Effector CD8-positive, alpha-beta T cell (primary cell): ENCODE measurements at places on chromosomes 2 and 18.

DNA sequence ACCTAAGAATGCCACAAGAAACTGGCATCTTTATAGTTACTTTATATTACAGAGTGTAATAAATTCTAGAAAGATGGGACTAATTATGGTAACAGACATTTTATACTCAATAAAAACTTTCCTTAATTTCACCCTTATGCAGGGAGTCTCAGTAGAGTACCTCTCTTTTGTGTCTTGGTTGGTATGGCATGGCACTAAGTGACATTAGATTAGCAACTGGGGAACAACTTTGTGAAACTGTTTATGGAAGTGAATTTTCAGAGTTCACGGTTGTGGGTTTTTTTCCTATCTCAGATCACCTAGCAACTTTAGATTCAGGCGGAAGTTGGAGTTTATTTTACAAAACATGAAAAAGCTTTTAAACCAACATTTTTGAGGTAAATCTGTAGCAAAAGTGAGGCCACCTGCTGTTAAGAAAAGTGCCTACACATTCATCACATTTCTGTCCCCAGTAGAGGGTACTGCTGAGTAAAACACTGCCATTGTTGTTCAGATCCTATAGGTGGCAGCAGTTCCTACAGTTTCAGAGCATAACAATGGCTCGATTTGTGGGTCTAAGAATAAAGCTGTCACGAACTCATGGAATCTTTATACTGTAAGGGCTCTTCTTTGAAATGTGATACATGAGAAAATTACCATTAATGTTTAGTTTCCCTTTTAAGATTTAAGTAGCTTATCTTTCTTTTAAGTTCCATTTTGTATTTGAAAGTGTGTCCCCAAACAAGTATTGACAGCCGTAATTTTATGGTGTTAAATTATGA is 117.6 kb downstream of the CAMKMT start:
- DNase-seq = no peak

- no peak for DNase-seq
These were observed 96.4 kb downstream of the USP40 start for GRCh38 chr2:233470011-233470687.

GRCh38 chr2:202031246-202031951 is 2.3 kb upstream of the FZD7 start:
- no peak for DNase-seq

DNA sequence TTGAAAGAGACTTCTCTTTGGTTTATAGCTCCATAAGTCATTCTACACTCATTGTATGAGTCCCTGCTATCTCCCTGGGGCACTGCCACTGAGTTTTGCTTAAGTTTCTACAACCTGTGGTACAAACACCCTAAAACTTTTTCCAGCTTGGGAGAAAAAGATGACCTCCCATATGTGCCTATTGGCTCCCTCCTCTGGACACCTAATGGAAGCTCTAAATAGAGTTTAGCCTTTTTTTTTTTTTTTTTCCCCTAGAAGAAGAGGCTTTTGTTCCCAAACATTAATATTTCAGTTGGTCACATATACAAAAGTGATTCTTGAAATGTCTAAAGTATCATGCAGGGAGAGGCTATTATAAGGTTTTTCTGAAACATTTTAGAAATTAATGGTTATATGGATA is 547.2 kb upstream of the TMEFF2 start:
- DNase-seq = no peak

DNA sequence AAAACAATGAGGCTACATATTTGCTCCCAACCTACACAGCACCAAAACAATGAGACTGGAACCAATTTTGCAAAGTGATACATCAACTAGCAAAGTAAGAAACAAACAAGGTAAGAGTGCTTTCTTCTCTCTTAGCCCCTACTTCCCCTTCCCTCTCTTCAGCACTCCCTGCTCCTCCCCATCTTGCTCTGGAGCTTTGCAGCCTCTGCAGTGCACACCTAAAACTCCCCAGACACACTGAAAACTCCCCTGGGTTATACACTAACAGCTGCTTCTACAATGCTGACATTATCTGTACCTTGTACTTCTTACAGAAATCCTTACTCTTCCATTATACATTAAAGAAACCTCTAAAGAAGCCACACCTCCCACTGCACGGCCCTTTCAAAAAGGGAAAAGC is 93.7 kb downstream of the RBMS1 start:
- DNase-seq = no peak

DNA sequence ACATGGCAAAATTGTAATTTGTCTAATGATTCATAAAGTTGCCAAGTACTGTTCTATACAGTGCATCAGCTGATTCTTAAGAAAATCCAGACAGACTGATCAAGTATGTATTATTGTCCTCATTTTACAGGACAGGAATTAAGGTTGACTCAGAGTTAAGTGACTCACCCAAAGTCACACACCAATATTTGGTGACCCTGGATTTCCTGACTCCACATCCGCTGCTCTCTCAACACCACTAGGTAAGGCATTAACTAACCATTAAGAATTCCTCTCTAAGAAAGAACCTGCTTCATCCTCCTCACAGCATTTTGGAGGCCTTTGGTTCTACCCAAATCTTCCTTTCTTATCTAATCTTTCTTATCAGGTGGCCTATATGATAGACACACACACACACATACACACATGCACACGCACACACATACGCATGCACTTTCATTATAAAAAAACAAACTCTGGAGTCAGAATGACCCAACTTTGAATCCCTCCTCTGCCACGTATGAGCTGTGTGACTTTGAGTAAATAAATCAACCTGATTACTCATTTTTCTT is 150.8 kb downstream of the ANKRD44 start:
- DNase-seq = no peak

DNA sequence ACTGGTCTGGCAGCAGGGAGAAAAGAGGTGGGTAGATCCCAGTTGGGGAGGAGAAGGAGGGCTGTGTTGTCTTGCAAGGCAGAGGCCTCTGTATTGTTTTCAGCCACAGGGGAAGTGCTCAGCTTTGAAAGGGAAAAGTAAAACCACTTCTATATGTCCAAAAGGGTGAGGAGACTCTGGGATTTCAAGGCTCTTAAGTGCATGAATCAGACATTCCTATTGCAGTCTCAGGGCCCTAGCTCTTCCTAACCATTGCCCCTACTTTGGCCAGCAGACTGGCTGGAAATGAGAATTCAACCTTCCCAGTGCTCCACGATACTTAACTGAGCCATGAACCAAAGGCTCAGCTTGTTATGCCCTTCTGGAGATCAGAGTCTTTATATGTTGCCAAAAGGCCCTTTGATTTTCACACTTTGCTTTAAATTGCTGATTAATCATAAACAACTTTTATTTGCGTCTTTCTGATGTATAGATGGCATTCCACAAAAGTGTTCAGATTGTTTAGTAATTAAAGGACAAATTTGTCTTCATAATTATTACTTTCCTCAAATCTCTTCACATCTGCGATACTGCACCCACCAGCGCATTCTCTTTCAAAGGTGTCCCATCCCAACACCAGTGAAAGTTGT is 313.8 kb upstream of the MMADHC start:
- DNase-seq = no peak

DNA sequence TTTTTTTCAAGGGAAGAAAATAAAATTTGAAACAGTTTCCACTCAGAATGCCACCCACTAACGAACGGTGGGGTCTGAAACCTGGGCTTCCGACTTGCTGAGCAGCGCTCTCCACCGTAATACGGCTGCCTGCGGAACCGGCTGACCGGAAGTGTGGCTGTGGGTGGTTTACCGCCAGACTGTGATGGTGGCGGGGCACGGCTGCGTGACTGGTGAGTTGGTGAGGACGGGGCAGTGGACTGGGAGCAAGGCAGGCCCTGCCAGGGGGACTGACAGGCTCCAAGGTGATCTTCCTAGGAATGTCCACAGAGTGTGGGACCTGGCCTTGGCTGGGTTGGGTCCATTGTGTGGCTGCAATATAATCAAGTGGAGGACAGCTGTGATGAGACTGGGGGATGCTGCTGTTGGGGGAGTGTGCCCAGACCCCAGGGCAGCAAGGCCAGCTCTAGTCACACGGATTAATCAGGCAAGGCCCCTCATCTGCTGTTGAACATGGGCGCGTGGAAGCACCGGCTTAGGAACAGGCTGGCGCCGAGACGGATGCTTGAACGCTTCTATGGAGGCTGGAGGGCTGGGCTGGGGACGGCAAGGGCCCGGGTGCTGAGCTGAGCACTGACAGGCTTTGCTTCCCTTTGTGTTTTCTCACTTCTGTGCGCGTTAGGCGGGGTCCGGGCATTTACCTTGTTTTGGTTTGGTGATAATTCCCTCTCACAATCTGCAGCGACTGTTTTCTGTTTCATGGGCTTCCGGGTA is 357.7 kb upstream of the SPRED2 start:
- DNase-seq = no peak

DNA sequence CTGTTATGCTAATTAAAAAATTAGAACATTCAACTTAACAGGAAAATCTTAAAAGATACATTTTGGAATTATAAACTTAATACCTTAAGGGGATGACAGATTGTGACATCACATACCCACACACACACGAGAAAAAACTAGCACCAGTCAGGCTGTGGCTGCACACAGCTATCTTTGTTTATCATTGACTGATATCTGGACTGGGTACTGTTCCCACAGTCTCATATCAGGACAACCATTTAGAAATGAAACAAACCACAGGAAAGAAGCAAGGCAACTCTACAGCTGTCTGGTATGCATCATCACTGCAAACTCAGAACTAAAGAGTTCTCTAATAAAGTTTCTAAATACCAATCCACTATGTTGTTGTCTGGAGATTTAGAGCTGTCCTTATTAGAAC is 210.9 kb upstream of the SMAD7 start:
- DNase-seq = no peak

- DNase-seq = no peak
These were observed 21.4 kb downstream of the MGAT5 start for GRCh38 chr2:134275058-134275862.

GRCh38 chr2:167832868-167833287 is 414.5 kb downstream of the STK39 start:
- DNase-seq = no peak

- no peak for DNase-seq
These were observed 91.5 kb upstream of the CD226 start for GRCh38 chr18:70039186-70039585.

- no peak for DNase-seq
These were observed 9.6 kb upstream of the THNSL2 start for GRCh38 chr2:88160517-88160916.

DNA sequence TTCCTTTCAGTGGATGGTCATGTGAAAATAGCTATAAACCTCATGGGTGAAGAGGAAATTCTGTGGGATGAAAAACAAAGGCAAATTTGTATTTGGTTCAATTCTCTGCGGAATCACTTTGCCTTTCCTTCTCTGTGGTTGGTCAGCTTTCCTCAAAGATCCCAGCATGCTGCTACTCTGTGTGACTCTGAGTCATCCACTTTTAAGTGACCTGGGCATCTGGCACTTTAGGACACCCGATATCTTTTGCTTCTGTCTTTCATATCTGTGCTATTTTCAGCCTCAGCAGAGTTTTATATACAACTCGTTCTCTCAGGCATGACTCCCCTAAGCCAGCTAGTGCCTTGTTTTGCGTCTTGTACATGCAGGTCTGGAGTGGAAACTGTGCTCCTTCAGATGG is 217.0 kb upstream of the PIEZO2 start:
- DNase-seq = no peak

DNA sequence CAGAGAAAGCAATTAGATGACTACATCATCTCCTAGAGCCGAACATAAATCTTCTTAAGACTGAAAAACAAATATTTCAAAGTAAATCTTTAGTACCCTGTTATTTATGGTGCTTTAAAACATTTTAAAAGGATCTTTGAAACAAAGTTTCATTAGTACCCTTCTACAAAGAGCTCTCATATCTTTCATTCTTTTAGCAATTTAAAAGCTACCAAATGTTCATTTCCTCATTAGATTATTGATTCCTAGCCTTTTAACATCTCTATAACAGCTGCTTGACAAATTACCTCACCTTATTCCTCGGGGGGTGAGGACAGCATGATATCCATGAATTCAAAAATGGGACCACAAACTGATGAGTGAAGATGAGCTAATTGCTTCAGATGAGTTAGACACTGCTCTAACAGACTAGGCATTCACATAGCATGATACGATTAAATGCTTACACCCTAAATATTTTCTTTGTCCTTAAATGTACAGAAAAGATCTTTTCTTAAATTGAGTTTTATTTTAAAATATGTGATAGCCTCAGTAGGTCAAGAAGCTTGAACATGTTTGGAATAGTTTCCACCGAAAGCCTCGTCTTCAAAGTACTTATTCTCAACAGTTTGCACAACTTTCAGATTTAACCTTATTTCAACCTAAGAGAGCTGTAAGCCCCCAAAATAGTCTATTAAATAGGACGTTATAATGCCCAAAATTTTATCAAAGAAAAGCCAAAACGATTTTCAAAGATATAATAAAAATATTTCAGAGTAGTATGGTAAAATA is 2.1 kb downstream of the ATAD2B start:
- DNase-seq = no peak

DNA sequence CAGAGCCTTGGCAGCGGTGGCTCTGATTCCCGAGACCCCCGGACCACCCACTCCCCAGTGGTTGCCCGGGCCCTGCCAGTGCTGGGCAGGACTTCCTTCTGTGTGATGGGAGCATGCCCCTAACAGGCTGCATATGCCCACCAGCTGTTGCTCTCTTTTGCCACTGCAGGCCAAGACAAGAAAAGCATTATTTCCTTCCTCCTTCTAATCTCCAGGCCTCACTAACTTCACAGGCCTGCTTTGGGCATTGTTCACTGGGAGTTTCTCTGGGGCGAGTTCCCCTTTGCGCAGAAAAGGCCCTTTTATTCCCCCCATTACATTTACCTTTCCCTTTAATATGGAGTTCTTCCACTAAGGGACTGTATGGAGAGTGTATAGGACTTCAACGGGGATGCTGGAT is 249.1 kb upstream of the SIX2 start:
- DNase-seq = no peak

- DNase-seq = no peak
These were observed 43.5 kb downstream of the IRS1 start for GRCh38 chr2:226756131-226756530.

- no peak for DNase-seq
These were observed 93.2 kb downstream of the MC4R start for GRCh38 chr18:60279391-60279790.

DNA sequence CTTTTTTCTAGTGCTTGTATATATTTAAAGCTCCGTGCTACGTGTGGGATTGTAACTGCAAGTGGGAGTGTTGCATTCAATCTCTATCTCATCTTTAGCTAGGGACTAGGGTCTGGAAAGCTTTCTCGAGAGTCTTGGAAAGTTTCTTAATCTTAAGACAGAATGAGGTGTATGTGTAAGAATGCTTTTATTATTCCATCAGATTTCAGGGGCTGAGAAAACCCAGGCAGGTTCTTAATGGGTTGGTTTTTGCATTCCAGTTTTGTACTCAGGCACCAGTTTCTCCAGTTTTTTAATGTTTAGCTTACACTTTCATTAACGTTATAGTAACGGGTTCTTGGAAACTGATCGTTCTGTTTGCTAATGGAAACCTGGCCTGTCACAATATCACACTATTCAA is 20.3 kb downstream of the MRPL19 start:
- no peak for DNase-seq

- DNase-seq = no peak
These were observed 113.6 kb downstream of the MRO start for GRCh38 chr18:50706199-50706598.

DNA sequence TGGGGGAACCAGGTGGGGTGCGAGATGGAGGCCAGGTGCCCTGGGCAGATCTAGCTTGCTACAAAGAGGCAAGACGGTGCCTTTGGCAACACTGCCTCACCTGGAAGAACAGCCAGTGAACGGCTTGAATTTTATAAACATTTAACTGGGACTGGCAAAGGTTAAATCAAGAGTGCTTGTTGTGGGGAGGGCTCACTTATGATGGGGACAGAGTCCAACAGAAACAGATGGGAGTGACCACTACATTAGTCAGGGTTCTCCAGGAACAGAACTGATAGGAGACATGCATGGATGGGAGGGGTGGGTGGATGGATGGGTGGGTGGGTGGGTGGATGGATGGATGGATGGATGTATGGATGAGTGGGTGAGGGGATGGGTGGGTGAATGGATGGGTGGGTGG is 19.2 kb downstream of the ODC1 start:
- DNase-seq = no peak
